ENCODE measurements at places on chromosomes 2 and 18.

GRCh38 chr2:185291035-185291647 is 447.5 kb upstream of the FSIP2 start:
- no peak for DNase-seq

DNA sequence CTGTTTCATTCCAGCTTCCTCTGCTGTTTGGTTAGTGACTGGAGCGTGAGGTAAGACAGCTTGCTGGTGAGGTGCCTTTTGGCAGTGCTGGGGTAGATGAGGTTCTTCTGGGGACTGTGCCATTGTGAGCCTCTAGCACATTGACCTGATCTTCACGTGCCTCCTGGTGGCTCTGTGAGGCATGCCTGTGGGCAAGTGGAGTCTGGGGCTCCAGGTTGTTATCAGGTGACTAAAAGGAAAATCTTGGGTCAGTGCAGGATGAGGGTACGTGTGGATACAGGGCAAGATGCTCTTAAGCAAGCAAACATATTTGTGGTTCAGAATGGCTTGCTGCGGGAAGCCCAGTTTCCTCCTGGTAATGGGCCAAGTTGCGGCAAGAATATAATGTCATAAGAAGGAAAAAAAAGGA is 75.4 kb downstream of the FHOD3 start:
- DNase-seq, result no peak

- DNase-seq, result no peak
Measured at GRCh38 chr2:19787134-19787533, 114.6 kb downstream of the TTC32 start.

DNA sequence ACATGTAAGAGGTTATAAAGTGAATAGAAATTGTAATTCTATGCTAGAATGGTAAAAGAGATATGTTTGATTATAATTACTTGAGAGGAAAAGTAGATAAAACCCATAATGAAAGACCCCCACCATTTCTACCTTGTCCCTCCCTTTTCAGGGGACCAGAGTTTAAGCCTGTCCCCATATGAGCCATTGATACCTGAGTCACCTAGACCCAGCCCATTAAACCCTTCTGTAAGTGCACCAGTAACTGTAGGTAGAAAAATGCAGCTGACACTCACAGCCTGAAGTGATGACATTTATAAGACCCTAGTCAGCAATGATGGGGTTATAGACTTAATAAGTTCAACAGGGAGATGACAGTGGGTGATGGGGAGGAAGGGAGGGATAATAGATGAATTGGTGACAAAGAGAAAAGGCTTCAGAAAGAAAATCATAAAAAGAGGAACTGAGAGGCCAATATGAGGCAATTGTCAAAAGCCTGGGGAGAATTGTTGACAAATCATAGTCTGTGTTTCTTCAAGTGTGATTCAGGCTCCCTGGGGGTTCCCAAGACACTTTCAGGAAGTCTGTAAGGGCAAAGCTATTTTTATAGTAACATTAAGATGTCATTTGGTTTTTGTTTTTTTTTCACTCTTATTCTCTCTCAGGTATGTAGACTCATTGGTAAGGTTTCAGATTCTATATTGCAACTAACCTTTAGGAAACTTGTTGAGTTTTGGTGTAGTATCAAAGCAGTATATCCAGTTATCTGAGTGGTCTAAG is 544.2 kb downstream of the SATB2 start:
- peak; percentile 72 for DNase-seq

GRCh38 chr2:168449419-168449818 is 6.7 kb upstream of the CERS6 start:
- no peak for DNase-seq

DNA sequence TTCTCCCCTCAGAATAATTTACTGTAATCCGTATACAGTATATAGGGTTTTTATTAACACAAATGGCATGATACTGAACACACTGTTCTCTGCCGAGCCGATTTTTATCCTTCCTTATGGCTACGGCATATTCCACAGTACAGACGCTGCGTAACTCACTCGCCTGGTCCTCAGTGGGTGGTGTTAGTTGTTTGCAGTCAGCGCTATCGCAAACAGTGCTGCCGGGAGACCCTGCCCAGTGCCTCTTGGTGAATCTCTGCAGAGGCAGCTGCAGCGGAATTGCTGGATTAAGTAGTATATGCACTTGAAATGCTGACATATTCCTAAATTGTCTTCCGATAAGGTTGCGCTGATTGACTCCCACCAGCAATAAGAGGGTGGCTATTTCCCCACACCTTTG is 73.9 kb downstream of the MARCO start:
- no peak for DNase-seq

- DNase-seq, result no peak
Measured at GRCh38 chr18:76592981-76593381, 97.9 kb upstream of the ZNF516 start.

DNA sequence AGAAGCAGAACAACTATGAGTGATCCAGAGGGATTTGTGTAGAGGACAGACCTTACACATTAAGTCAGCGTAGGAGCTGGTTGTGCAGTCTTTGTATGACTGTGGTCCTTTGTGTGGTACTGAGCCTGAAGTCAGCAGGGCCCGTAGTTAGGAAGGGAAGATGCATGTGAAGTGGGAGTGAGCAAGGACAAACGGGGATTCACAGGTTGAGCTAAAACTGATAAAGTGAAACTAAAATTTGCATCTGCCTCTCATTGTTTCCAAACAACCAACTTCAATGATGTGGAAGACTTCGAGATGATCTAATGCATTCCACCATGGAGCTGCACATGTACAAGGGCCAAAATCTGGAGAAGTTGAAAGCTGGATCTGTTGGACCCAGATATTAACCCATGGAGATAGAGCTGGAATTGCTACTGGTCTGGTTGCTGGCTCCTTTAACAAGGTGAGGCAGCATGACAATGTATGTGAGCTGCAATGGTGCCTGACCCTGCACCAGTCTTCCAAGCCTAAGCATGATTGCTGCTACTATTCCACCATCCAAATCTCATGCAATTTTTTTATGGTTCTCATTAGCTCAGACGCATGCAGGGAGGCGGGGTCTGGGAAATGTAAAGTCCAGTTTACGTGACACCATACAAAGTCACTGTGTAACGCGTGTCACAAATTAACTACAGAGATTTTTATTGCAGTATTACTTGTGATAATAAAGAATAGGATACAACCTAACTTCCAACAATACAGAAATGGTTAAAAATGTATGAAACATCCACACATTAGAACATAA is 12.1 kb upstream of the CYBRD1 start:
- DNase-seq, result peak; percentile 73

- no peak for DNase-seq
Measured at GRCh38 chr2:151239624-151240023, 22.0 kb downstream of the RBM43 start.

GRCh38 chr18:48345596-48345995 is 63.6 kb downstream of the ZBTB7C start:
- no peak for DNase-seq

DNA sequence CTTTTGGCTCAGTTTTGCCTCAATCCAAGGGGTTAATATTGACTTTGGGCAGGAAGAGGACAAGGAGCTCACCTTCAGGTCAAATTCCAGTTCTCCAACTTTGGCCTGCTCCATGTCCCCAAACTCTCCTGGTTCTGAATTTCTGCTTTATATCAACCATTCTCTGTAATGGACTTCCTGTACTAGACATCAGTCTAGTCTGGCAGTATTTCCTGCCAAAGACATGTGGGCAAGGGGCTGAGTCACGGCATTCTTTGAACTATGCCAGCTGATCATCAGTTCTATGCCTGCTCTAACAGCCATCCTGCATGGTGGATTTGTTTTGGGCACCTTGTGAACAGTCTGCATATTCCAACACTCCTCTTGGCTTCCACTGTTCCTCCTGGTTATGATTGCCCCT is 199.4 kb downstream of the ZEB2 start:
- DNase-seq, result no peak

DNA sequence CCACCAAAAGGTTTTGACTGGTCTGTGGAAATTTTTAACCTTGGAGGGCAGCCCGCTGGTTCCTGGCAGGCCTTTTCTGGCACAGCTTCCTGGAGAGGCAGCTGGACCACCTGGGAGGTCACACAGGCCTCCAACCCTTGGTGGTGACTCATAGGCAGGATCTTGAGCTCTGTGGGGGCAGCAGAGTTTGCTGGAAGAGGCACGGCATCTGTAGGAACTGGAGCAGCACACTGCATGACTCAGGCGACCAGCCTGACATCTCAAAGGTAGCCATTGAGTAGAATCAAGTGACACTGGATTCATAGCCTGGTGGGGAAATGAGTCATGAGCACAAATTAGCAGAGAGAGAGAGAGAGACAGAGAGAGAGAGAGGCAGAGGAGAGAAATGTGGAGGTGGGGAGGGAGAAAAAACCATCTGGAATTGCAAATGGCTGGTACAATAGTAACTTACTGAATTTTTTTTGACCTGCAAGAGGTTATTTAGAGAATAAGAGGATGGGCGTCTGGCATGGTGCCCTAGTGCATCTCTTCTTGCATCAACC is 57.4 kb downstream of the TRPM8 start:
- no peak for DNase-seq

DNA sequence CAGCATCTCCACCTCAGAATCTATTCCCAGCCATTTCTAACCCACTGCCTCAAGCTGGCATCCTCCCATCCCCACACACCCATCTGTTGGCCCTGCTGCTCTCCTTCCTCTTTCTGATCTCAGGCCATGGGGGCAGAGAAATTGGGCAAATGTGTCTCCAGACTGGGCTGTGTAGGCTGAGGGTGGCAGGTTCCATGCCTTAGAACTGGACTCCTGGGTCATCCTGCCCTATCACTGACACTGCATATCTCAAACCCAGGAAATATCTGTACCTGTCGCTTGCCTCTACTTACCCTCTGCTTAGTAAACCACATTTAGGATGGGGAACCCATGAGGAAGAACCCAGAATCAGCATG is 1.8 kb downstream of the WNT10A start:
- DNase-seq, result no peak

- no peak for DNase-seq
Measured at GRCh38 chr18:2100694-2101213, 470.6 kb downstream of the METTL4 start.

DNA sequence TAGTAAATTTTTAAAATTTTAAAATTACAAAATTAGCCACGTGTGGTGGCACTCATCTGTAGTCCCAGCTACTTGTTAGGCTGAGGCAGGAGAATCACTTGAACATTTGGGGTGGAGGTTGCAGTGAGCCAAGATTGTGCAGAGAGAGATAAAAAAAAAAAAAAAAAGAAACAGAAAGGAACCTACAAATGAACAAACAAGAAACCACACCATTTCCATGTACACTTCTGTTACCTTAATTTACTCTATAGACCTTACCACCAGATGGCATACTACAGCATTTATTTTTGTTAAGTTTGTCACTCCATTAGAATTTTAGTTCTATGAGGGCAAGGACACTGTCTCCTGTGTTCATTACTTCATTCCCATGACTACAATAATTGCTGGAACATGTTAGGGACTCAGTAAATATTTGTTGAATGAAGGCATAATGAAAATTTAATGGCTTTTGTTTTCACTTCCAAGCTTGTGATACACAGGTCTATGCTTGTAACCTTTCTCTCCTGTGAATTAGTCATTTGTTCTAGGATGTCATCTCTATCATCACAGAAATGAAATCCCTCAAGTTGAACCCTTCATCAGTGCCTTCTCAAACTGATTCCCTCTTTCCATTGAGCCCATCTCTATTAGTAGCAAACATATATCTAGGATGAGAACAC is 76.0 kb downstream of the ARHGAP15 start:
- DNase-seq, result peak; percentile 15

GRCh38 chr2:150806336-150806735 is 318.9 kb upstream of the RND3 start:
- DNase-seq, result no peak

DNA sequence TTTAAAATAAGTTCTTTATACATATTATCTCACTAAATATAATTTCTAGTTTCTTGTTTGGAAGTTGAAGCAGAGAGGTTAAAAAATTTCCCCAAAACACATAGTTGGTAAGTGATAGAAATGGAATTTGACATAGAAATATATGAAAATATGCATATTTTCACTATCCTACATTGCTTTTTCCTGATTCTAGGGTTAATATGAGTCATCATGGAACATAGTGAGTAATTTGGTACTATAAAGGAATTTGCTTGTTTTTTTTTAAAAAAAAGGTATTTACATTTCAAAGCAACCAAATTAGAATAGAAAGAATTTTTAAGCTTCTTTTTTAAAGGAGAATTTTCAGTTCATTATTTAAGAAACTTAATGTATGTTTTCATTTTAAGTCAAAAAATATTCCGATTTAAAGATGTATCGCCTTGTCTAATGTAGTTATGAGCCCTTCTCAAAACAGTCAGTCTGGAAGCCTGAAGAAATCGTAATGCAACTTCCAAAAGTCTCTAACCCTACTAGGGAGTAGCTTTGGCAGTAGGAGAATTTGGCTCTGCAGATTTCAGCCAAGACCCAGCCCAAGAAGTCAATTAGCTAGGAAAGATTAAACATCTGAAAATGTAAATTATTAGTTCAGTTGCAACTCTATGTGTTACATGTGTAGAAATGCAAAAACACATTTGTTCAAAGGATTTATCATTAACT is 147.3 kb downstream of the RDH14 start:
- no peak for DNase-seq

DNA sequence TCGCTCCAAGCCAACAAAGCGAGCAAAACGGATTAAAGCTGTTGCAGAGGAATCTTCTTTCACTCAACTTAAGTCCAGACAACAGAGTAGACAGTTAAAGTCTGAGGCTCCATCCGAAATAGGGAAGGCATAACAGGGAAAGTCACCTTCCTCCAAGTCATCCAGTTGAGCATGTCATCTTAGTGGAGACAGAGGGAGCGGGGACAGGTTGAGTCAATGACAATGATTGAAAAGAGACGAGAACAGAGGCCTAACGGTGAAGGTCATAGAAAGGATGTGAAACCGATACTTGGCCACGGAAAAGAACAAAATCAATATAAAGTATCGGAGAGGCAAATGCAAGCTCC is 455 bp downstream of the C18orf32 start:
- no peak for DNase-seq

- DNase-seq, result no peak
Measured at GRCh38 chr2:216761133-216761532, 65.8 kb upstream of the IGFBP5 start.

GRCh38 chr18:32114293-32114942 is 22.7 kb downstream of the RNF138 start:
- no peak for DNase-seq

GRCh38 chr2:178197791-178198190 is 3.5 kb downstream of the OSBPL6 start:
- no peak for DNase-seq

DNA sequence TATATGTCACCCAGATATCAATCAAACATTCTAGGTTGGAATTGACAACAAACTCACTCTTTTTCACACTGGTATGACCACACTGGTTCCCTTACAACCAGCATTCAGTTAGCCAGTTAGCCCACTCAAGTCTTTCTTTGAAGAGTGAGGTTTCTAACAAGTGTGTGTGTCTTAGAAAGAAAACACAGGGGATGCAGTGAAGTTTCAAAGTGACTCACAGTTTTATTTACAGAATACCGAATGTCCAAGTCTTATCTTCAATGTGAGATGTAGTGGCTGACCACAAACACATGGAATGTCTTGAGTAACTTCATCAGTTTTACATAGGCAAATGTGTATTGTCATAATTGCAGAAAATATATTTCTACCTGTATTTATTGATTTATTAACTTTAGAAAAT is 274.7 kb upstream of the HNMT start:
- DNase-seq, result no peak

GRCh38 chr2:197211881-197212342 is 98.7 kb downstream of the ANKRD44 start:
- peak; percentile 21 for DNase-seq

- DNase-seq, result peak; percentile 15
Measured at GRCh38 chr18:54647176-54647575, 56.1 kb downstream of the DYNAP start.

All from GM20000 (cell line).